A549 treated with GW870086 at 1 μM for 4 hours (cell line): ENCODE measurements at places on chromosomes 2 and 18. TPM values are rescaled to one million over a fixed set of nuclear protein-coding genes. Genes with fewer than 3 reads are reported as not detected.

Gene ING5
- 19.5 to 25.6 TPM (median 21.7 TPM) in 5 replicates for total RNA-seq

Gene CFAP210
- total RNA-seq: 0.13 to 0.81 TPM (median 0.42 TPM) in 5 replicates

Gene MYO5B
- 8.6 to 10.0 TPM (median 8.9 TPM) in 5 replicates for total RNA-seq

Gene LGALSL
- 11.1 to 13.7 TPM (median 11.9 TPM) in 5 replicates for total RNA-seq

Gene AMER3
- not detected in 5 replicates for total RNA-seq

Gene HAAO
- not detected in 5 replicates for total RNA-seq

Gene COX7A2L
- 147 to 191 TPM (median 161 TPM) in 5 replicates for total RNA-seq

Gene METAP1D
- 2.2 to 3.1 TPM (median 2.6 TPM) in 5 replicates for total RNA-seq

Gene DNER
- total RNA-seq: 7.5 to 11.5 TPM (median 9.1 TPM) in 5 replicates

Gene KHK
- 7.8 to 11.8 TPM (median 9.5 TPM) in 5 replicates for total RNA-seq

Gene GALNT3
- 0.13 TPM in 1 of 5 replicates, not detected in the others for total RNA-seq

Gene KYNU
- 256 to 305 TPM (median 269 TPM) in 5 replicates for total RNA-seq

Gene RAPGEF4
- total RNA-seq: 0.09 to 0.69 TPM (median 0.28 TPM) in 5 replicates

Gene NOSTRIN
- total RNA-seq: 2.2 to 3.0 TPM (median 2.3 TPM) in 5 replicates

Gene UBE2F
- 47.8 to 56.4 TPM (median 49.3 TPM) in 5 replicates for total RNA-seq

Gene POMC
- not detected in 5 replicates for total RNA-seq

Gene IL1RN
- total RNA-seq: 0.10 to 0.62 TPM (median 0.53 TPM) in 5 replicates

Gene RAPH1
- 4.5 to 7.8 TPM (median 7.4 TPM) in 5 replicates for total RNA-seq

Gene COL6A3
- total RNA-seq: 0.08 to 0.23 TPM (median 0.14 TPM) in 5 replicates

Gene DPP10
- total RNA-seq: not detected in 5 replicates

Gene HOXD11
- 6.5 to 7.7 TPM (median 6.6 TPM) in 5 replicates for total RNA-seq

Gene ALPP
- 4.4 to 5.3 TPM (median 4.8 TPM) in 5 replicates for total RNA-seq

Gene TRIM54
- 0.67 to 1.1 TPM (median 0.72 TPM) in 5 replicates for total RNA-seq

Gene LAMA3
- total RNA-seq: 33.0 to 51.4 TPM (median 48.7 TPM) in 5 replicates

Gene SKOR2
- not detected in 5 replicates for total RNA-seq

Gene SMAD7
- 20.2 to 25.4 TPM (median 24.0 TPM) in 5 replicates for total RNA-seq

Gene ZNF396
- total RNA-seq: 0.61 to 1.00 TPM (median 0.75 TPM) in 5 replicates

Gene GALNT5
- total RNA-seq: 2.5 to 2.6 TPM (median 2.6 TPM) in 5 replicates

Gene DIPK1C
- total RNA-seq: not detected in 5 replicates

Gene PSMA8
- total RNA-seq: not detected in 5 replicates

Gene CYBRD1
- total RNA-seq: 22.7 to 33.3 TPM (median 29.8 TPM) in 5 replicates

Gene IL36G
- total RNA-seq: 0.13 TPM in 1 of 5 replicates, not detected in the others

Gene MC4R
- total RNA-seq: not detected in 5 replicates

Gene SLC40A1
- total RNA-seq: 1.7 to 2.2 TPM (median 2.0 TPM) in 5 replicates

Gene NDUFAF7
- total RNA-seq: 17.9 to 22.0 TPM (median 19.4 TPM) in 5 replicates

Gene ANKRD23
- 1.4 to 2.9 TPM (median 2.2 TPM) in 5 replicates for total RNA-seq

Gene SEPTIN2
- total RNA-seq: 220 to 280 TPM (median 269 TPM) in 5 replicates

Gene TDRD15
- not detected in 5 replicates for total RNA-seq

Gene MYL12B
- total RNA-seq: 393 to 421 TPM (median 397 TPM) in 5 replicates

Gene COLEC12
- total RNA-seq: 0.02 to 0.06 TPM (median 0.03 TPM) in 4 of 5 replicates, not detected in the other
